ENCODE measurements at places on chromosomes 6 and 20.
A peak's percentile ranks its signal among the peaks of the same experiment; 100 is the strongest.

- DNase-seq: peak; percentile 77
These were observed at the start of gene TFAP2C for GRCh38 chr20:56628873-56629463. Gene TFAP2C (plus strand): TSS chr20:56629306. CDS start chr20:56629545, 239 bp downstream.

GRCh38 chr6:164097551-164098398 lies 683.3 kb downstream of the QKI start:
- DNase-seq: peak; percentile 56

DNA sequence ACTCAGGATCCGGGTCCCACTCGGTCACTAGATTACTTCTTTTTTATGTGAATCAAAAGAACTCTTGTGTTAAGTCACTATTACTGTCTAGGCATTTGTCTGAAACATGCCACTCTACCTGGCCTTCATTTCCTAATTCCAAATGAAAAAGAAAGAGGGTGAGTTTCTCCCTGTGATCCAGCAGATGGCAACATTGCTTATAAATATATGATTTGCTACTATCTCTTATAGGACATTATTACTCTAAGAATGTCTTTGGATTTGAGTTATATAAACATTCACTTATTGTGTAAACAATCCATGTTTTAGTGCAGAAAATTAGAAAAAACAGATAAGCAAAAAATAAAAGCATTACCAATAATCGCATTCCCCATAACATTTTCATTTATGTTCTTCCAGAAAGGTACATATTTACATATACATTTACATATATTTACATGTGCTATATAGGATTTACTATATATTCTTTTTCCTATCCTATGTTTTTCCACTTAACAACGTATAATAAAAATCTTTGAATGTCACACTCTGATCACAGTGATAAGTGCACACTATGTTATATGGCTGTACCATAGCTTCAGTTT lies 66.9 kb downstream of the FAXC start:
- DNase-seq: peak; percentile 61

DNA sequence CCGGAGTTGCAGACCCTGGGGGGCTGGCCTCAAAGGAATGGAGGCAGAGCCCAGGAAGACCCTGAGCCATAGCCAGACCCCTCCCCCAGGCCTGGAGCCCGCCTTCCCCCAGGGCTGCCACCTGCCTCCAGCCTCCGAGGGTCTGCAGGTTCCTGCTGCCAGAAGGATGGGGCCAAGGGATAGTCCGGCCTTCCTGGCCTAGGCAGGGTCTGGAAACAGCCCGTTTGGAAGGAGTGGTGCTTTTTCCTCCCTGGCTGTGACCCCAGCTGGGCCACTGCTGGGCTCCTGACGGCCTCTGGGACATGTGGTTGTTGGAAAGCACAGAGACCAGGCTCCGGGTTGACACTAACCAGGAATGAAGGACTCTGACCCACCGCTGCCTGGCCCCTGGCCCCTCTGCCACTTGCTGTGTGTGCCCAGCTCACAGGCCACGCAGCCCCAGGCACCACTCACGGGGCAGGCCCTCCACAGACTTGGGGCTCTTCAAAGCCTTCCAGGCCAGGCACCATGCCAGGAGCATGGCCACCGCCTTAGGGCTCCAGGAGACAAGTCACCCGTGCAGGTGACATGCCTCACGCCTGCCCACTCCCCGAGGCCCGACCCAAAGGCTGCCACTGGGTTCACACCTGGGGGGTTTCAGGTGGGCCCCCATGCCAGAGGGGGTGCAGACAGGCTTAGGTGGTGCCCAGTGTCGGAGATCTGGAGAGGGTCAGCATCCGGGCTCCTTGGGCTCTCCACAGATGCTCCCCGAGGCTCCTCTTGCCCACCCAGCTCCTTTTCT lies 3.9 kb upstream of the LAMA5 start:
- no peak for DNase-seq

DNA sequence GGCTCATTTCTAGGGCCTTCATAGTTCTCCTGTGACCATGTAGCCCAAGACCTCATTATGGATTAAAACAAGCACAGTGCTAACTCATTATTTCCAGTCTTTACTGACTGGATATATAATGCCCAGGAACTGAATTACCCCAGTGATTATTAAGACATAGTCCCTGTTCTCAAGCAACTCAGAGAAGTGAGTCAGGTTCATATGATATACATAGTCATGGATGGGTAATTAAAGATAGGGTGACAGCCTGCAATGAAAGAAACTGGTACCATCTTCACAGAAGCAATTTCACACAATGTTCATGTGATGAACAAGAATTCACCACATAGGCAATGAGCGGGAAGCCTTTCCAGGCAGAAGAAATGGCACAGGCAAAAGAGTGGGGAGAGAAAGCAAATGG lies 3.5 kb downstream of the TRIM27 start:
- no peak for DNase-seq

DNA sequence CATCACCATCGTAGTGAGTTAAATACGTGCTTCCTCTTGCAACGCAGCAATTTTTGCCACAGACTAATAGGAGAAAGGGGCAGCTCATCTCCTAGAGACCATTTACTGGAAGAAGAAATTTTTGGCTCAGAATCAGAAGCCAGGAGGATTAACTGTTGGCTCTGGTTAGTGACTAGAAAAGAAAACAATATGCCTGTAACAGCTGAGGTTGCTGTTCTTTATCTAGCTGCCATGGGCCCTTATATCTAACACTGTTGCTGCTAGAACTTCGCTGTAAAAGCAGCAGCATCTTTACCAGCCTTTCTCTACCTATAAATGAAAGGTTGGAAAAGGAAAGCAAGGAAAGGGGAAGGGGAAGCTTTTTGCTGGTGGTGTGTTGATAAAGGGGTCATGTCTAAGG lies 65.9 kb downstream of the FAM135A start:
- no peak for DNase-seq

- no peak for DNase-seq
These were observed 3.5 kb upstream of the TGIF2 start for GRCh38 chr20:36569847-36570429.

DNA sequence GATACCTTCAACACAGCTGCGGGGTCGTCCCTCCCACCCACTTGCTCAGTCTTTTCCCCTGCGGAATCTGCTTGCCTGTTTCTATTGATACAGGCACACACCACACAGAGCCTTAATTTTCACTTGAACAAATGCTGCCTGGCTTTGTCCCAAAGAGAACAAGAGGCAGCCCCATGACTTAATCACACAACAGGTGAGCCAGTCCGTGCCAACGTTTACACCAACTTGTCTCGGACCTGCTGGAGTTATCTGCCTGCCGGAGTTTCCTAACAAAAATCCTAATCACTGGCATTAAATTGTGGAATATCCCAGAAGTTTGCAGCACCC lies 186.8 kb upstream of the RREB1 start:
- no peak for DNase-seq

DNA sequence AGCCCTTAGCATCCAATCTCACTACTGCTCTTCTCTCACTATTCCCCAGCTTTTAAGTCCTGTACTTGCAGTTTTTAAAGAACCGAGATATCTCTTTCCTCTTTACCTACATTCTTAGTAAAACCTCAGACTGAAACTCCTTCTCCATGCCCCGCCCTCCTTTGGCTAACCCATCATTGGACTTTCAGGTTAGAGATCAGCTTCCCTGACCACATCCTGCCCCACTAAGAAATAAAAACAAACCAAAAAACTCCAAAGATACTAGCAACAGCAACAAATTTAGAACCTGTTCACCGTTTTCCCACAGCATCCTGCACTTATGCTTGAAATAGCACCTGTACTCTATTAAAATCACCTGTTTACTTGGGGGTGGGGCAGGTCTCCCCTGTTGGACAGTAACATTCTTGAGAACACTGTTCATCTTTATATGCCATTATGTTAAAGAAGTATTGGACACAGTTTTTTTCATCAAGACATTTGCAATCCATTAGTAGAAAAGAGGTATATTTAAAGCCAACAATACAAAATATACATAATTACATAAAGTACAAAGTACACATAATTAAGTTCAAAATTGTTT lies 16.3 kb upstream of the SMAP1 start:
- DNase-seq: no peak

GRCh38 chr20:10940941-10941340 lies 267.1 kb upstream of the JAG1 start:
- no peak for DNase-seq

GRCh38 chr6:135938576-135939207 lies 87.2 kb downstream of the PDE7B start:
- DNase-seq: peak; percentile 48

DNA sequence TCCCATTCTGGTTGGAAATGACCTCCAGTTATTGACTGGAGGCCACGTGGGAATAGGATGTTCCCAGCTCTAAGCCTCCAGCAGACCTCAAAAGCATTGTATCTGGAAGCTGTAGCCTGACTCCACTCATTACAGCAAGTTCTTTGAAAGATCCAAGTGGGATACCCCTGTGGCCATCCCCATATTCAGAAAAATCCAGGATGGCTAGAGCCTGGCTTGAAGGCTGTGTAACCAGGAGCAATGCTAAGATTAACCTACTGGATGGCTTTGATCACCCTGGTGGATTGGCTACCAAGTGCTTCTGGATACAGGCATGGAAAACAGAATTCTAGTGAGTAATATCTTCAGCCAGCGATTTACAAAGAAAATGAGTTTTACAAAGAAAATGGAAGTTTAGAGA lies 151.2 kb downstream of the ADGRG6 start:
- no peak for DNase-seq

GRCh38 chr20:62785393-62785792 lies 10.9 kb upstream of the MRGBP start:
- no peak for DNase-seq

GRCh38 chr20:57605045-57605444 lies 15.2 kb downstream of the ZBP1 start:
- peak; percentile 41 for DNase-seq

DNA sequence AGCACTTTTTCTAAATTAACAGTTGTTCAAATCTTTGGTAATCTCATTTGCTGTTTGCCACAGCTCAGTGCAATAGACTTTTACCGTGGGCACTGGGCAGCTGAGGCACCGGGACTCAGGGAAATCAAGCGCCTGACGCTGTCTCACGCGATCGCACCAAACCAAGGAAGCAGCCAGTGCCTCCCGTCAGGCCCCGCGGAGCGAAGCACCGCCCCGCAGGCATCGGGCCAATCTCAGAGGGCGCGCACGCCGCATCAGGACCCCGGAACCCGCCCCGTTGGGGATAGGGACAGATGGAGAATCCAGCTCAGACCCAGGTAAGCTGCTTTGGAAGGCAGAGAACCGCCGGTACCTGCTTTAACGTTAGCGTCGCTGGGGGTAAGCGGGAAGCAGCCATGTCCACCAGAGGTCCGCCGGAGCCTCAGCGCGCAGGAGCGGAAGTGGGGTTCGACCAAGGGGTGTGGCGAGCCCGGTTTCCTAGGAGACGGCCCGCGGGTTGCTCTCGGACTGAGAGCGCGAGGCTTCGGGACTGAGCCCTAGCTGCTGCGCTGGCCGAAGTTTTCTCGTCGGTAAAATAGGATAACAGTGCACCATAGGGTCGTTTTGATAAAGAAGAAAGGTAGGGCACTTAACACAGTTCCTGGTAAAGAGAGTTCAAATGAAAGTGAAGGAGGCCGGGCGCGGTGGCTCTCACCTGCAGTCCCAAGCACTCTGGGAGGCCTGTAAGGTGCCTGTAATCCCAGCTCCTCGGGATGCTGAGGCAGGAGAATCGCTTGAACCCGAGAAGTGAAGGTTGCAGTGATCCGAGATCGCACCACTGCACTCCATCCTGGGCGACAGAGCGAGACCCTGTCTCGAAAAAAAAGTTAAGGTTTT lies at the start of gene LYRM2:
Gene LYRM2, minus strand, starts transcription at position 428 of the 876 bp plus-strand sequence. Its CDS starts 31 bp downstream, at position 397.
- peak; percentile 98 for DNase-seq

- DNase-seq: no peak
These were observed 95.9 kb downstream of the SMOC2 start for GRCh38 chr6:168536665-168537539.

DNA sequence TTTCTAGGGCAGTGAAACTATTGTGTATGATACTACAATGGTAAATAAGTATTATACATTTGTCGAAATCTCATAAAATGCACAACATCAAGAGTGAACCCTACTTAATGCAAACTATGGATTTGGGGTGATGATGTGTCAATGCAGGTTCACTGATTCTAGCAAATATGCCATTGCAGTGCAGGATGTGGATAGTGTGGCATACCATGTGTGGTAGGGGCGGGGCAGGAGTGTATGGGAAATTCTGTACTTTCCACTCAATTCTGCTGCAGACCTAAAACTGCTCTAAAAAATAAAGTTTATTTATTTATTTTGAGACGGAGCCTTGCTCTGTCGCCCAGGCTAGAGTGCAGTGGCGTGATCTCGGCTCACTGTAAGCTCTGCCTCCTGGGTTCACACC lies 44.3 kb downstream of the ABHD12 start:
- no peak for DNase-seq

- DNase-seq: no peak
These were observed 58.8 kb upstream of the EXOC2 start for GRCh38 chr6:751765-752164.

DNA sequence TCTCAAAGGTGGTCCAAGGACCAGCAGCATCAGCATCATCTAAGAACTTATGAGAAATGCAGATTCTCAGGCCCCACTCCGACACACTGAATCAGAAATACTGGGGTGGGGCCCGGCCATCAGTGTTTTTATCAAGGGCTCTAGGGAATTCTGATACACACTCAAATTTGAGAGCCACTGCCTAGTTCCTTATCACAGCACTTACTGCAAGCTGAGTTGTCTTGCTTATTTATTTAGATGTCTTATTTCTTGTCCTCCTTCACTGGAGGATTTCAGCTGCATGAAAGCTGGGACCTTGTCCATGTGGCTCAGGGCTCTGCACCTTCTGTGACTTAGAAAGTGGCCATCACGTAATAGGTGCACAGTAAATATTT lies 139.4 kb upstream of the RREB1 start:
- DNase-seq: peak; percentile 45

GRCh38 chr20:11271920-11272594 lies 598.3 kb upstream of the JAG1 start:
- DNase-seq: no peak

DNA sequence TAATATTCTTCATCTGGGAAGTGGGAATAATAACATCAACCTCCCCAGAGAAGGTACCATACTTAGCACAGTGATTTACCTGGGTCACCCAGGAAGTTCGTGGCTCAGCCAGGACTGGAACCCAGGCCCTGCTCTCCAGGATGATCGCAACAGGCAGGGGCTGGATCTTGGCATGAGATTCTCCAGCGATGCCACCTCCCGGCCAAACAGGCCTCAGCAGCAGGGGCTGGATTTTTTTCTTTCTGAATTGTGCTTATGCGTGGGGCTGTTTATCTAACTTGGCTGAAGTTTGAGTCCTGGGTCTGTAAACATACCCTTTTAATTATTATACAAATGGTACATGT lies 129.5 kb upstream of the PTPN1 start:
- no peak for DNase-seq

DNA sequence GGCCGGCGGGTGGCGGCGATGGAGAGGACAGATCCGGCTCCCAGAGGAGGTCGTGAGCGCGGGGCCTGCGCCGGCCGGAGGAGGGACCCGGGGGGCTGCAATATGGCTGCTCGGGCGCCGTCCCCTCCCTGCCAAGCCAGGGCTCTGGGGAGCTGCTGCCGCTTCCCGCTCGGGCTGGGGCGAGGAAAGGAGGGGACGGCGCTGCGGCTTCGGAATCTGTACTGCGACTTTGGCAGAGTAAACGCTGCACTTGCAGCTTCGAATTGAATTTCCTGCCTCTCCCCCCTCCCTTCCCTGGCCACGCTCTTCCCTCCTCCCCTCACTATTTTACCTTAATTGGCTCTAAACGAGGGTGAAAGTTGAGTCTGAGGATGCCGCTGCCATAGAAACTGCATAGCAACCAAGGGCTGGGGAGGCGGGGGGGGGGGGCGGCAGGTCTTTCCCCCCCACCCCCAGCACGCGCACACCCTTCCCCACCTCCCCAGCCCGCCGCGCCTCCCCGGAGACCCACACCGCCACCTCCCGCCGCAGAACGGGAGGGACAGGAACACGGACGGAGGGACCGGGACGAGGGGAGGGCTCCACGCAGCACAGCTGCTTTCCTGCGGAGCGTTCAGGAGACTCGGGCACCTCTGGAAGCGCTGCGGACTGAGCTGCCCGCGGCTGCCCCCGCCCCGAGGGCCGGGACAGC lies 93.9 kb downstream of the RNASET2 start:
- no peak for DNase-seq

Data from hematopoietic multipotent progenitor cell treated with erythropoietin and hydrocortisone succinate and interleukin-3 and kit ligand, for 6 days (in vitro differentiated cells).